ENCODE measurements at places on chromosomes 16 and 17.

DNA sequence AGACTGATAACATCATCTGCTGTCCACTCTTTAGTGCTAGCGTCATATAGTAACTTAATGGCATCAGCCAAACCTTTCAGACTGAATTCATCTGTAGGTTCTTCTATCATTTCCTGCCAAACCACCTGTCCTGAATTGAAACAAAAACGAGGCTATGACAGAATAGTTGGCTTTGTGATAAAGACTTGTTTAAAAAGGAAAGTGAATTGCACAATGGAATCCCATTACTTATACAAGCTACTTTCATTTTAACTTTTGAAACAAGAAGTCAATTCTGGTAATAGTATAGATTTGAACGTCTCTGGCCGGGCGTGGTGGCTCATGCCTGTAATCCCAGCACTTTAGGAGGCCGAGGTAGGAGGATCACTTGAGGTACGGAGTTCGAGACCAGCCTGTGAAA, 18.2 kb downstream of the LASP1NB start:
- DNase-seq, result no peak

DNA sequence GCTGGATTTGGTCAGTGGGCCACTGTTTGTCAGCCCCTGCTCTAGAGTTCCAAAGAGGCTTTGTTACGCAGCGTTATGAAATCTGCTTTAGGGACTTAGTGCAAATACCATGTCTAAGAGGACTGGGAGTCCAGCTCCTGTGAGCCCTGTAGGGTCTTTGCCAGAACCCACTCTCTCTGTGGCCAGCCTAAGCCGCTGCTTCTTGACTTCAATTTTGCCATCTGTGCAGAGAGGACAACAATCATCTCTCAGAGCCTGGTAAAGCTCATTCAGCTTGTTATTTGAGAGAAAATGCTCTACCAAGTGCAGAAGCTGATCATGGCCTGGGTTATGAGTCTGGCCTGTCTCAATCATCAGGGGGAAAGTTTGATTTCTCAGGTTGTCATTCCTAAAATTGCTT, 17.9 kb downstream of the CA10 start:
- no peak for DNase-seq

DNA sequence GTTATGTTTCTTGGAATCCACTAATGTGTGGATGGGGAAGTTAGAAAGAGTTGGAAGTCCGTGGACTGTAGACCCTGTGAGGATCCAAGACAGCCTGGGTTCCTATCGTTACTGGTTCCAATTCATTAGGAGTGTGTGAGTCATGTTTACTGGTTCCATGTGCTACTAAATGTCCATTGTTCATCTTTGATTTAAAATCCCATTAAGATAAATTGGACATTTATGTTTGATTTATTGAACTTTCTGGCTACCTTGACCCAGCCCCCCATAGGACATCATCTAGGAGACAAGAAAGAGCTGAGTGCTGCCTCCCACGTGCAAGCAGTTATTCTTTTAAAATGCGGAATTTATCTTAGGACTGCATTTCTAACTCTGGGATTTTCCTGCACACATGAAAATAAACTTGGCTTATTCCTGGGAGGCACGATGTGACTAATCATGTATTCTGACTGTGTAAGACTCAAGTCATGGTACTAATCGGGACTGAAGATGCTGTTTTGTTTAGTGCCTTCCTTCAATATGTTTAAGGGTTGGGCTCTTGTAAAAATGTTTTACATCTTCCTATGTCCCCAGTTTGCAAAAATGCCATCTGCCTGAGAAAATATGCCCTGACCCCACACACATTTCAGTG, 53.4 kb downstream of the RGS9 start:
- DNase-seq, result no peak

GRCh38 chr16:17470182-17470907, 415 bp downstream of the XYLT1 start:
- DNase-seq, result peak; percentile 65

- DNase-seq, result no peak
Observed at GRCh38 chr17:60563743-60564142, 36.2 kb upstream of the PPM1D start.

- DNase-seq, result no peak
Observed at GRCh38 chr17:28875848-28876550, 21.2 kb downstream of the ERAL1 start.

DNA sequence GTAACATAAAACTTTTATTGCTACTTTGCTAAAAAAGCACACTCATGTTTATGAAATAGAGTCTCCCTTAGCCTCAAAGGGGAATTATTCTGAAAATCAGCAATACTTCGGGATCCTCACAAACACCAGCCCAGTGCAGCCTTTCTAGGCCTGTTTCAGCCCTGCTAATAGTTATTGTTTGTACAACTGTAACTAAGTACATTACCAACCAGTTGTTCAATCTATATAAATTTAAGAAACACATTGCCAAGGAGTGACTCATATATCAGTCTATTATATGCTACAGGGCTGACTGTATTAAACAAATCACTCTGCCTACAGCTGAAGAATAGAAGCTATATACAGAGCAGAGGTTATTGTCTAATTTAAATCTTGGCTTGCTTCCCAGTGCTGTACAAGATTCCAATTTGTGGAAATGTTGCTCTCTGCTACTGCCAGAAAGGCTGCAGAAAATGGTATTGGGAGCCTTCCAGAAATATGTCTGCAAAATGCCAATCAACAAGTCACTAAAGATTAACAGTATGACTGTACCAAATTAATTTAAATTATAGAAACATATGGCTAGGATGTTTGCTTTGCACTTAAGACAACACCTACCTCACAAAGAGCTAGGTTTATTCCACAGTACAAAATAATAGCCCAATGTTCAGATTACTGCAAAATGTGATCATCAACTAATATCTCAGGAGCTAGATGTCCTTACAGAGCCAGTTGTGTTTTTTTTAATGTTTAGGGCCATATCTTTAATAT, 49.7 kb downstream of the TOX3 start:
- peak; percentile 13 for DNase-seq

DNA sequence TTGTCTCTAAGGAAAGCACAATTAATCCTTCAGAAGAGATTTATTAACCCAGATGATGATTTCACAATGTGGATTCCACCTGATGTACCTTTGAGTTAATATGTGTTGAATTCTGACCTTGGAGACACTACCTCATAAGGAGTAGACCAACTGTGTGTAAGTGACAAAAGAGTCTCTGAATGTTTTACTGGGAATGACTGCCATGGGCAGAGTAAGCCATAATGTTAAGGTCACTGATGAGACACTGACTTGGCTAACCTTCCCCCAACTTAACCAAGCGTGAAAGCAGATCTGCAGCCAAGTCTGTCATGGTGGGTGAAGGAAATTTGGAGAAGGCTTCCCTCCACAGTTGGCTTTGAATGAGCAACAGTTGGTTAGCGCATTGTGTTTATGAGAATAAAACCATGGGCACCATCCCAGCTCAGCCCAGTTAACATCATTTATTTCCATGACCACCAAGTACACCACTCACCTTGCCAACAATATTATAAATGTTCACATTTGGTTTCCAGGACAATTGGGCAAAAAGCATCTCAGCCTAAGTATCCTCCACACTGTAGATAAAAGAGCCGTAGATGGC, 618.5 kb downstream of the KCNJ2 start:
- no peak for DNase-seq

DNA sequence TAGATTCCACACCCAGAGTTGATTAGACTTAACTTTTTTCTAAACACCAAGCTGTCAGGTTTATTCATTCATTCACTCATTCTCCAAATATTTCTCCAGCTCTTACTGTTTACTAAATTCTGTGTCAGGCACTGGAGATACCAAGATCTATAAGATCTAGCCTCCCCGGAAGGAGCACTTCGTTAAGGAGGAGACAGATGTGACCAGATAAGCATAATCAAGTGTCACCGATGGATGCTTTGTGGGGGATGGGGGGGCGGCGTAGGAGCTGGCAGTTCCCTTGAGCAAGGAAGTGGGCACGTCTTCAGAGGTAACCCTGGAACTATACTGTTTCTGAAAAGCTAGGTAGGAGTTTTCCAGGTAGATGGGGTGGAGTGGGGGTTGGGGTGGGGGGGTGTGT, 3.8 kb upstream of the RPL26 start:
- DNase-seq, result no peak

DNA sequence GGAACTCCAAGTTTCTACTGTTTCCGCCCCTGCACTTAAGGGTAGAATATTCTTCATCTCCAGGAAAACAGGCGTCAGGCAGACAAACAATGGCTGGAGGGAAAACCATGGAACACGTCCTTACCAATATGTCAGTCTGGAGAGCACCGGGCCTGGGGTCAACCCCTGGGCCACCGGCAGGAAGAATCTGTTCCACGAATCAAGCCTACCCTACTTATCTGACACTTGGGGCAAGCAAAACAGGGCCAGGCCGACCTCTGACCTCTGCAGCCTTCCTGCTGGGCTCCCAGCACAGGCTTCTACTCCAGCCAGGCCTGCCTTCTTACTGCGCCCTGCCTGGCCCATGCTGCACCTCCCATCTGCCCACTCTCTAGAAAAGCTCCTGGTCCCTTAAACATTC, 10.1 kb downstream of the VAC14 start:
- no peak for DNase-seq

- no peak for DNase-seq
Observed at GRCh38 chr17:73895157-73895556, 250.9 kb upstream of the SDK2 start.

- no peak for DNase-seq
Observed at GRCh38 chr17:12195418-12195817, 174.7 kb downstream of the MAP2K4 start.

DNA sequence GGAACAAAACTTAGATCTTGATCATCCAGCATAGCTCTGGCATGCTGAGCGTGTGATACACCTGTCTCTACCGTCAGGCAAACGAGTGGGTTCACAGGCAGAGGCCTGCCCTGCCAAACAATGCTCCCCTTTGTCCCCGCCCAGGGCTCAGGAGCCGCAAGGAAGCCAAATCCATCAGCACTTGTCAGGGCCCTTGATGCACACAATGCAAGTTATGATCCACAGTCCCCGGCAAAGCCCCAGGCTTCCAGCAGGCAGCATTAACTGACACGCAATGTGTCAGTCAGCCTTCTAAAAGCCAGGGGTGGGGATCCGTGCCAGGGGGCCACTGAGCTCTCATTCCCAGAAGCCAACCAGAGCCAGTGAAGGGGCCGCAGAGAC, 460.9 kb downstream of the SLC39A11 start:
- no peak for DNase-seq

- DNase-seq, result peak; percentile 20
Observed at GRCh38 chr16:28617874-28618273, 8.0 kb upstream of the SULT1A1 start.

- DNase-seq, result no peak
Observed at GRCh38 chr16:89925596-89926079, 2.5 kb downstream of the TUBB3 start.

GRCh38 chr17:55546991-55547664, 35.9 kb upstream of the SMIM36 start:
- peak; percentile 23 for DNase-seq

DNA sequence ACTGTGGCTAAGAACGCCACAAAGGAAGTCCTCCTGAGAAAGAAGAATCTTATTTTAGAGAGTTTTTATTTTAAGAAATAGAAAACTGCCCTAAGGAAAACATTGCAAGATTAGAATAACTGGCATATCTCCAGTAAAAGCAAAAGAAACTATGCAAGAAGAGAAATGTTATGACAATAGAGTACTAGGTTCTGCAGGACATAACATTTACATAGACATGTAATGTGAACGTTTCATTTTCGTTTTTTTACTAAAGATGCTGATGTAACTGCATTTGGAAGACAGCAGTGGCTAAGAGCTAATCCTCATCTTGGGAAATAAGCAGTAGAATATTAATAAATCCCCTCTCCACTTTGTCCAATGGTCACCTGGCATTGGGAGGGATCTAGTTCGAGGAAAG, 7.8 kb upstream of the ASGR2 start:
- DNase-seq, result no peak

- no peak for DNase-seq
Observed at GRCh38 chr17:42132941-42133340, 10.3 kb downstream of the HSPB9 start.

GRCh38 chr17:17526369-17526768, 30.2 kb upstream of the RASD1 start:
- no peak for DNase-seq

GRCh38 chr16:10561425-10561824, 19.0 kb downstream of the EMP2 start:
- no peak for DNase-seq

DNA sequence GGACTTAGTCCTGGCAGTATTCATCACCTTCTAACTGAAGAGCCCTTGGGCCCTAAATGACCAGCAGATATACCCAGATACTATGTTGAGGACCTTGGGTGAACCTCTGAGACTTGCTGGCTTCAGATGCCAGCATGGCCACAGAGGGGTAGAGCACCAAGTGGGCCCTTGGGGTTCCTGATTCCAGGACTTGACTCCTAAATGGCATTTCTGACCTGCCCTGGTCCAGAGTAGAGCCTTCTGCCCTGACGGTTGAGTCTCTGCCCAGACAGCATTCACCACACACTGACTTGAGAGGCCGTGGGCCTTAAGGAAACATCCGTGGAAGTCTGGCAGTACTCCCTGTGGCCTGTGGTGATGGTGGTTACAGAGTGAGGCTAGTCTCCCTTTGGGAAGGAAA, 2.8 kb upstream of the APPBP2 start:
- DNase-seq, result no peak

DNA sequence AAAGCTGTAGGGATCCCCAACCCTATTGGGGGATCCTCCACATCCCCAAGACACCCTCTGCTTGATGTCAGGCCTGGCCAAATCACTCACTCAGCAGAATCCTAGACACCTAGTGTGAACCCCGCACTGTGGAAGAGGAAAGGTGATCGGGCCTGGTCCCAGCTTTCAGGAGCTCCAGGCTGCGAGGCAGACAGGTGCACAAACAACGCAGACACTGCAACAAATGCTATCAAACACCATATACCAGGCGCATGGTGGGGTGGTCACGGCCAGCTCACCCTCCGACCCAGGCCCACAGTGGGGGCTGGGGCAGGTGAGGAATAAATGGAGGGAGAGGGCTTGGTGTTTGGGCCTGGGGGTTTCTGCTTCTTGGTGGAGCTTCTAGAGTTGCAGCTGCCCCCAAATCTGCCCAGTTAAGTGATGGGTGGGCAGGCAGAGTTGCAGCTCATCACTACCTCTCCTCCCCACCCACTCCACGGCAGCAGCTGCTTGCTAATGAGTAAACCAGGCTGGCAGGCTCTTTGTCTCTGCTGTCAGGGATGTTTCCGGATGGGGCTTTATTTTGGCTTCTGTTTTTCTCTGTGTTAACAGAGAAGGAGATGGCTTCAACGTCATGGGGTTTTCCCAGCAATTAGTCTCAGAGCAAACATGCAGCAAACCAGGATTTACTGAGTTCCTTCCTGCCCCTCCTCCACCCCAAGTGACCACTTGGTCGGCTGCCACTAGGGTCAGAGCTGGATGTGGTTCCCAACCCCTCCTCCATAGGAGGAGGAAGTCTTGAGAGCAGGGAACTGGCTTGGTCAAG, 46.6 kb downstream of the PECAM1 start:
- peak; percentile 29 for DNase-seq

GRCh38 chr16:3129137-3130131, 5.4 kb upstream of the ZNF213 start:
- peak; percentile 73 for DNase-seq
